ENCODE measurements at places on chromosomes 3 and 15.

DNA sequence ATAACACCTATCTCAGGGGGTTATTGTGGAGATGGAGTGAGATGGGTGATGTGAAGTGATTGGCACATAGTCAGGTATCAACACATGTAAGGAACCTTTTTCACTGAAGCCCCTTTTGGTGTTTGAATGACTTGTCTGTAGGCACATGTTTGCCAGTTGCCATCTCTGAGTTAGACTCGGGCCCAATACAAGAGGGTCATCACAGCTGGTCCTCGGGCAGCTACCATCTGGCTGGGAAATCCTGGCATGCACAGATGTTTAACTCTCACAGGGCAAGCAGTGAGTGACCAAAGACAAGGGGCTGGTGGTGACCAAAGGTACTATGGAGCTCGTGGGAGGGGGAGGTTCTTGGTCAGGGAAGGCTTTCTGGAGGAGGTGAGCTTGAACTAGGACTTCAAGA is 118.8 kb downstream of the CLSTN2 start:
- no peak overlapping the region for H3K4me3 ChIP-seq
- no peaks in the 10 kb centered on the region for H3K36me3 ChIP-seq
- no peaks in the 10 kb centered on the region for H3K27me3 ChIP-seq
- DNase-seq = no peak
- no peaks in the 10 kb centered on the region for H3K4me1 ChIP-seq
- H3K27ac ChIP-seq = no peak overlapping the region

DNA sequence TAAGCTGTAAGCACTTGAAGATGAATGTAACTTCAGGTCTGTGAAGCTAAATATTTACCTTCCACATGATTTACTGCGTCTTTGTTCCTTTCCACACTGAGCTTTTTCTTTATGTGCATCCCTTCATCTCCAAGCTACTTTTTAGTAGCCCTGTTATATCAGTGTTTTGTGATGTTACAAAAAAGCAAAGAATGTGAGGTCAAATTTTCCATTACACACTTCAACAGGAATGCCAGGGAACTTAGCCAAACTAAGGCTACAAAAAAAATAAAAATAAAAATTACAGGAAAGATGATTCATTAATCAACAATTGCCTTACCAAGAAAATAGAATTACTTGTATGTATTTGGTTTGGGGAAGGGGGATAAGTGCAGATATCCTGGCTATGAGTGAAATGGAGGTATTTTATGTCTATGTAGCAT is 73.0 kb downstream of the FILIP1L start:
- peaks cover 54% of the 10 kb centered on the region for H3K4me1 ChIP-seq
- H3K27ac ChIP-seq = peak overlapping the region; percentile 95
- no peak for DNase-seq
- no peak overlapping the region for H3K4me3 ChIP-seq
- H3K36me3 ChIP-seq = no peaks in the 10 kb centered on the region

DNA sequence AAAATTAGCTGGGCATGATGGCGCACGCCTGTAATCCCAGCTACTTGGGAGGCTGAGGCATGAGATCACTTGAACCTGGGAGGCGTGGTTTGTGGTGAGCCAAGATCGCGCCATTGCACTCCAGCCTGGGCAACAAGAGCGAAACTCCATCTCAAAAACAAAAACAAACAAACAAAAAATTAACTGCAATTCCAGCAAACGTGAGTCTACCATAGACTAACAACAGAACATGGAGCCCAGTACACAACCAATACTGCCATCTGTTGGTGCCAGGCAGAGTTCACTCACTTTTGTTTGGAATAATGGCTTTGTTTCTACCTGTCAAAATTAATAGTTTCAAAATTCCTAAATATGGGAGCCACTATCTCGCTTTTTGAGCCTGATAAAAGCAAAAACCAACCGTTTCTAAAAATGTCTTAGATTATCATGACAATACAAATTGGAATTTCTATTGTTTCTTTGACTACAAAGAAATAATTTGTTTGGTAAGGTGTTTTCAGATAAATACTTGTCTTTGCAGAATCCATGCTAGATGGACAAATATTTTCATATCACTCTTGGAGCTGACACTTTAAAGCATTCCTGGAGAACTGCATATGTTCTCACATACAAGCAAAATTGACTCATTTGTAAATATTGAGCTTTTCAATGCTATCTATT is 45.0 kb downstream of the GPR176 start:
- peaks cover 14% of the 10 kb centered on the region for H3K36me3 ChIP-seq
- H3K27ac ChIP-seq = no peak overlapping the region
- peaks cover 17% of the 10 kb centered on the region for H3K4me1 ChIP-seq
- DNase-seq = no peak

DNA sequence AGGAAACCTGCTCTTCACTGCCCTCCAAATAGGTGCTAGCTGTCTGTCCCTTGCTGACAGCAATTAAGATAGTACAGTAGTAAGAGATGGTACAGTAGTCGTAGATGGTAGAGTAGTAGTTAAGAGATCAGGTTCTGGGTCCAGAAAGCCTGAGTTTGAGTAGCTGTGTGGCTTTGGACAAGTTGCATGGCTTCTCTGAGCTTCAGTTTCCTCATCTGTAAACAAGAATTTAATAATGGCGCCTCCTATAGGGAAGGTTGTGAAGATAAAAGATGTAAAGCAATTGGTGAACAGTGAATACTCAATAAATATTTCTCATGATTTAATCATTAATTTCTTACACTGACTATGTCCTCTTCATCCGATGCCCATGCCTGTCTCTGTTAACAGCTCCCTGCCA is 86.9 kb upstream of the BCL6 start:
- H3K4me1 ChIP-seq = no peaks in the 10 kb centered on the region
- no peak overlapping the region for H3K27ac ChIP-seq
- DNase-seq = no peak
- no peak overlapping the region for H3K4me3 ChIP-seq
- H3K27me3 ChIP-seq = no peaks in the 10 kb centered on the region

- H3K27ac ChIP-seq = no peak overlapping the region
- H3K4me1 ChIP-seq = no peaks in the 10 kb centered on the region
- no peak overlapping the region for H3K4me3 ChIP-seq
- H3K27me3 ChIP-seq = no peaks in the 10 kb centered on the region
- DNase-seq = no peak
Observed at GRCh38 chr15:40660686-40661085, 34.3 kb upstream of the RAD51 start.

- DNase-seq = no peak
- H3K27me3 ChIP-seq = no peaks in the 10 kb centered on the region
- no peak overlapping the region for H3K27ac ChIP-seq
- no peaks in the 10 kb centered on the region for H3K36me3 ChIP-seq
- no peak overlapping the region for H3K4me3 ChIP-seq
- no peaks in the 10 kb centered on the region for H3K4me1 ChIP-seq
Observed at GRCh38 chr3:169002689-169003088, 660.8 kb downstream of the MECOM start.

GRCh38 chr15:41513506-41514227 is at the start of gene LTK:
LTK (minus strand) TSS chr15:41513827; CDS start chr15:41513709, 118 bp downstream.
- peaks cover 21% of the 10 kb centered on the region for H3K4me1 ChIP-seq
- peak within 1 kb of the TSS; percentile 30 for H3K4me3 ChIP-seq
- peaks cover 20% of the 10 kb centered on the region for H3K27me3 ChIP-seq
- H3K27ac ChIP-seq = no peak within 1 kb of the TSS
- peaks cover 9% of the 10 kb centered on the region for H3K36me3 ChIP-seq

GRCh38 chr3:59775761-59776325 is 726.0 kb upstream of the CFAP20DC start:
- peaks cover 47% of the 10 kb centered on the region for H3K4me1 ChIP-seq
- no peak overlapping the region for H3K4me3 ChIP-seq
- no peaks in the 10 kb centered on the region for H3K36me3 ChIP-seq
- H3K27me3 ChIP-seq = no peaks in the 10 kb centered on the region

DNA sequence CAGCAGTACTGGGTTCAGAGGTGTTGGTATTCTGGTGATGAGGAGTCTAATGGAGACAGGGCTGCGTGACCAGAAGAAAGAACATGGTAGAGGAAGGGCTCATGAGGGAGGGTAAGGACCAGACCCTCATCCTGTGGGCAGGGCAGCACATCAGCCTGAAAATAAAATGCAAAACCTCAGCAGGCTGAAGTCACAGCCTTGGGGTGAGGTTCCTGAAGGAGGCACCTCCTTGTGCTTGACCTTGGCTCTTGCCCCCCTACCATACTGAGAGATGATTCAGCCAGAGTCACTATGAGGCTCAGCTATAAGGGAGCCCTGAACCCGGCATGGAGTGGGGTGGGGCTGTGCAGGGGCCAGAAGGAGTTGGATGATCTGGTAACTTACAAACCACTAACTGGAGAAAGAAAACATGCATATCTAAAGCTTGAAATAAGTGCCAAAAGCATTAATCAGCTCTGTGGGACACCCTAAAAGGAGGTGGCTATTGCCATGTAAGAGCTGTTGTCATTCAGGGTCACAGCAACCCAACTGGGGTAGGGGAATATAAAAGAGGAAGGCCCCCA is 60.2 kb downstream of the CORO2B start:
- no peaks in the 10 kb centered on the region for H3K36me3 ChIP-seq
- no peak overlapping the region for H3K4me3 ChIP-seq
- DNase-seq = no peak
- no peaks in the 10 kb centered on the region for H3K4me1 ChIP-seq

GRCh38 chr3:176430244-176431037 is 766.8 kb downstream of the TBL1XR1 start:
- no peaks in the 10 kb centered on the region for H3K27me3 ChIP-seq
- no peaks in the 10 kb centered on the region for H3K36me3 ChIP-seq
- no peaks in the 10 kb centered on the region for H3K4me1 ChIP-seq
- DNase-seq = no peak

DNA sequence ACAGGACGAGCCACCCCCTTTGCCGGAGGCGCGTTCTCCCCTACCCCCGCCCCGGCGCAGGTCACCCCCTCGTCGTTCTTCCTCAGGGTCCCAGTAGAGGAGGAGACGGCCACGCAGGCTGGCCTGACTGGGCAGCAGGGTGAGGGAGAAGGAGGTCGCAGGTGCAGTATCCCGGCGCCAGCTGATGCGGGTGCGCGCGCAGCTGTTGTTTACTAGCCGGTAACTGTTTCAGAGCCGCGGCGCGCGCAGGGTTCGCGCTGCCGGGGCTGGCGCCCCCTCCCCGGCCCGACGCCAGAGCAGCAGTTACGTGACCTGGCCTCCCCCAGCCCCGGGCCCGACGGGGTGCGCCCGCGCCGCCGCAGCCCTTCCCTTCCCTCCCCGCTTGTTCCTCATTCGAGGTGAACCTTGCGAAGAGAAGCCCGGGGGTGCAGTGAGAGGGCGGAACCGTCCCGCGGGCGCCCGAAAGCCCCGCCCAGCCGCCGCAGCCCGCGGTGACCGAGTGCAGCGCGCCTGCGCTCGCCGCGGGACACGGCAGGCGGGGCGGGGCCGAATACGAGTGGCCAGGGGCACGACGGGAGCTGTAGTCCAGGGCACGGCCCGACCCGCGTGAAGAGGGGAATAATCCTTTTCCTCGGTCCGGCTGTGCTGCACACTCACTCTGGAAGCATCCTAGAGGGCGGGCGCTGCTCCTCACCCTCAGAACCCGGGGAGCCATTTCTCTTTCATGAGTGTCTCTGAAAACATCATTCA is at the start of gene SLC12A6:
TSS of gene SLC12A6 (minus strand) at position 225 of the 750 bp plus-strand sequence. CDS start 1,101 bp downstream, outside the sequence.
- DNase-seq = peak; percentile 93
- H3K36me3 ChIP-seq = peaks cover 27% of the 10 kb centered on the region
- H3K4me1 ChIP-seq = no peaks in the 10 kb centered on the region

- no peak overlapping the region for H3K27ac ChIP-seq
- peak; percentile 21 for DNase-seq
- H3K4me1 ChIP-seq = no peaks in the 10 kb centered on the region
- H3K4me3 ChIP-seq = no peak overlapping the region
- H3K27me3 ChIP-seq = no peaks in the 10 kb centered on the region
Observed at GRCh38 chr3:13461169-13462124, 18.7 kb upstream of the HDAC11 start.

DNA sequence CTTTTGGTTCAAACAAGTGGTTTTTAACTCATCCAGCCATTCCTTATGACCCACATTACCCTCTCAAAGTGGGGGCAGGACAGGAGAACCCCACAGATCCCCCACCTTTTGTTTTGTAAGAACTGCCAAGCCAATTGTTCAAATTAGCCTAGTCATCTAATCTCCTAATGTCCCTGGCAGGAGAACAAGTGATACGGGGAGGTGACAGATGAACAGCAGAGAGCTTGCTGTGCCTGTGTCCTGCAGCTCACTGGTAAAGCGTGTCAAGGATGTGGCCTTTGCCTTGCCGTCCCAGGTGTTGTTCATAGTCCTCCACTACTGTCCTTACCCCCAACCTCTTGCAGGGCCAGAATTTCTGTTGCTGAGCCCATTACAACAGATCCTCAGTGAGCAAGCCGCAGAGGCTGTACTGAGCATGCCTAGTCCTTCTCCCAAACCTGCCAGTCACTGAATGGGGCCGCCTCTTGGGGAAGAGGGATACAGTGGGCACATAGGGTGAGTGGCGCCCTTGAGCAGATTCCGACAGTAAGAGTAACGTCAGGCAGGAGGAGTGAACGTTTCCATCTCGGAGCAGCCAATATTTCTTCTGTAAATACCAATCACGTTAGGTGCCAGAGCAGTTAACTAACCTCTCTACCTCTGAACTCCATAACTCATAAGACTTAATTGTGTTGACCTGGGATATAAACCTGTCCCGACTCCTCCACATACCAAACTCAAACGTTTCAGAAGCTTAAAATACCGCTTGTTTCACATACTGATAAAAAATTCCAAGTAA is 87.4 kb downstream of the ITPR1 start:
- H3K36me3 ChIP-seq = no peaks in the 10 kb centered on the region
- no peak overlapping the region for H3K27ac ChIP-seq
- H3K4me1 ChIP-seq = peaks cover 22% of the 10 kb centered on the region
- H3K27me3 ChIP-seq = no peaks in the 10 kb centered on the region
- H3K4me3 ChIP-seq = no peak overlapping the region

DNA sequence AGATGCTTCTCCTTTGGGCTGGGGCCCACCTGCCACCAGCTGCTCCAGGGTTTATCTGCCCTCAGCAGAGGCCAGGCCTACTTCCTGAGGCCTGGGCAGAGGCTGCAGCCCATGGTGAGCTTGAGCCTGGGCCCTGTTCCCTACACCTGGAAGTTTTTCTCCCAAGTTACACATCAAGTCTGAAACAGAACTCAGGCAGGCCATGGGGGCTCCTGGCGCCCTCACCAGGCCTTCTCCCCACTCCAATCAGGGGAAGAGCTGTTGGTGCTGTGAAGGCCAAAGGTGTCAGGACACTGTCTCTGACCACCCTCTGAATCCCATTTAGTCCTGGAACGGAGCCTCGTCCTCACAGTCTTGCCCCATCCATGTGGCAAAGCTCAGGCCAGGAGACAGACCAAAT is 7.3 kb downstream of the VWA5B2 start:
- no peaks in the 10 kb centered on the region for H3K36me3 ChIP-seq
- no peaks in the 10 kb centered on the region for H3K4me1 ChIP-seq
- DNase-seq = no peak
- H3K4me3 ChIP-seq = no peak overlapping the region
- peaks cover 9% of the 10 kb centered on the region for H3K27me3 ChIP-seq
